ENCODE measurements at places on chromosomes 7 and 10.

DNA sequence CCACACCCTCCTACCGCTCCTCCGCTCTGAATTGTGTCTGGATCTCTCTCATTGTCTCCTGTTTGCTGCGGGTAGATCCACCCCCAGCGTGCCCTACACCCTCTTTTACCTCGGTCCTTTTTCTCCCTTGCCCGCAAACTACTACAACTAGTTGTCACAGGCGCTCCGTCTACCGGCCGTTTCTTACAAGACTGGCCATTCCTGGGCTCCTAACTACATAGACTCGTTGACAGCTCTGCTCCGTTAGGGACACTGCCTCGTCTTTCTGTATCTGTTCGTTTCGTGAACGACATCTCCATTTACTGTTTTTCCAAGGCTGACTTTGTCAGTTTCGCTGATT lies 786 bp downstream of the TAF3 start:
- no peak for DNase-seq

GRCh38 chr7:129240119-129240820 lies 15.4 kb downstream of the AHCYL2 start:
- no peak for DNase-seq

GRCh38 chr7:139673230-139673629 lies 104.6 kb downstream of the HIPK2 start:
- no peak for DNase-seq

DNA sequence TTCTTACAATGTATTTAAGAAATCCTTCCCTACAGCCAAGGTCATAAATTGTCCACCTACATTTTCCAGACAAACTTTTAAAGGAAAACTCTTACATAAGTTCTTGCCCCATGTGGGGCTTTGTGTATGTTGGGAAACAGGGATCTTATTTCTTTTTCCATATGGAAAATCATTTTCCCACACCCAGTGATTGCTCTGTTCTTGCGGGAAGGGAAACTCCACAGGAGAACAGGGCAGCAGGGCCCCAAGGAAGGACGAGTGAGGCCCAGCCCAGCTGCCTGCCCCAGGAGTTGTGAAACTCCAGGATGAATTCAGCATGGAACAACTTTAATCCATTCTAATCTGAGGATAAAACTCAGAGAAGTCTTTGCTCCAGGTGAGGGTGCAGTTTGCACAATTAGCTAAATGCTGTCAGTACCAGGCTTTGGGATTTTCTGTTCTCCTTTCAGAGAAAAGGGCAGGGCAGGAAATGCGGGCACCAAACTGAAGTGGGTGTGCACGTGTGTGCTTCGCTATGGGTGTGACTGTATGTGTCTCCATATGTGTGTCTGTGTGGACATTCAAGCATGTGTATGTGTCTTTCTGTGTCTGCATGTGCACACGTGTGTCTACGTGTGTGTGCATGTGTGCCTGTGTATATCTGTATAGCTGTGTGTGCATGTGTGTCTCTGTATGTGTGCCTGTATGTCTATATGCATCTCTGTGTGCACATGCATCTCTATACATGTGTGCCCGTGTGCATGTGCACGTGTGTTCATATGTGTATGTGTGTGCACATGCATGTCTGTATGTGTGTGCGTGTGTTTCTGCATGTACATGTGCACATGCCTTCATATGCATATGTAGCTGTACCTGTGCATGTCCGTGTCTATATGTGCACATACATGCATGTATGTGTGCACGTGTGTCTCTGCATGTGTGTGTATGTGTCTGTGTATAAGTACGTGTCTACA lies 102.0 kb upstream of the FAM20C start:
- DNase-seq, result no peak

GRCh38 chr7:38198366-38198765 lies 20.3 kb downstream of the STARD3NL start:
- no peak for DNase-seq

GRCh38 chr10:114017873-114018272 lies 25.8 kb upstream of the ADRB1 start:
- DNase-seq, result no peak

DNA sequence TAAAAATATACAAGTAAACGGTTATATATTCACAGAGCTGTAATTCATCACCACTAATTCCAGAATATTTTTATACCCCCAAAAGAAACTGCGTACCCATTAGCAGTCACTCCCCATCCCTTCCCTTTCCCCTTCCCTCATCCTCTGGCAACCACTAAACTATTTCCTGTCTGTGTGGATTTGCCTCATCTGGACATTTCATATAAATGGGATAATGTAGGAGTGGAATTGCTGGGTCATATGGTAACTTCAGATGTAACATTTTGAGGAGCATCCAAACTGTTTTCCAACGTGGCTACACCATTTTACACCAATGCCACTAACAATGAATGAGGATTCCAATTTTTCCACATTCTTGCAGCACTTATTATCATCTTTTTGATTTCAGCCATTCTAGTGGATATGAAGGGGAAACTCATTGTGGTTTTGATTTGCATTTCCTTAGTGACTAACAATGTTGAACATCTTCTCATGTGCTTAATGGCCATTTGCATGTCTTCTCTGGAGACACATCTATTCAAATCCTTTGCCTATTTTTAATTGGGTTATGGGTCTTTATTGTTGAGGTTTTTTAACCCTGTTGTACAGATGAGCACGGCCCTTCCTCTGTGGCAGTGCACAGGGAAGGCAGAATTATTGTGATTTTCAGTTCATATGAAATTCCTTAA lies 79.2 kb downstream of the RBM20 start:
- DNase-seq, result no peak

Measured in T1000 (cell line).